ENCODE measurements at places on chromosomes 11 and 22.

DNA sequence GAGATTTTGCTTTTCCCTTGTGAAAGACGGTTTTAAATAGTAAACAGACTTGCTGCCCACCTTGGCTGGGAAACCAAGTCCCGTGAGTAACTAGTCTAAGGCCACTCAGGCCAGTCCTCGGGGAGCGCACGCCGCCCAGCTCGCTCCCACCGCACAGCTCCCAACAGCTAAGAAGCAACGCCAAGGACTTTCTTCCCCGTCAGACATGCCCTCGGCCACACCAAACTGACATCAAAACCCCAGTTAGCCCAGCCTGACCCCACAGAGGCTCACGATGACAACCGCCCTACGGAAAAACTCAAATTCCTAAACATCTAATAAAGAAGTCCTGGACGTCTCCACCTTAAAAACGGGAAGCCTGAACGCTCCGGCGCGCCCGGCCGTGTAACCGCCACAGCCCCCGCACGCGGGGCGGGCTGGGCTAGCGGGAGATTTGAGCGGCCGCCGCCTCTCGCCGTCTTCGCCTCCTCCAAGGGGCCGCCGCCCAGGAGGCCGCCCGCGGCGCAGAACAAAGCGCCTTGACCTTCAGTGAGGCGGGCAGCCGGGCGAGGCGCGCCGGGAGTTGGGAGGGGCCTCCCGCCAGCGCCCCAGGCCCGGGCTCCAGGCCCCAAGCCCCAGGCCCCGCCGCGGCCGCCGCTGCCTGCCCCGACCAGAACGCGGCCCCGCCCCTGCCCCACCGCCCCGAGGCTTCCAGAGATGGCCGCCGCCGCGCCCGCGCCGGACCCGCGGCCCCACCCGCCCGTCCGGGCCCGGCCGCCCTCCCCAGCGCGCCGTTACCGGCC is 486 bp downstream of the NAP1L4 start:
- no peak for DNase-seq

DNA sequence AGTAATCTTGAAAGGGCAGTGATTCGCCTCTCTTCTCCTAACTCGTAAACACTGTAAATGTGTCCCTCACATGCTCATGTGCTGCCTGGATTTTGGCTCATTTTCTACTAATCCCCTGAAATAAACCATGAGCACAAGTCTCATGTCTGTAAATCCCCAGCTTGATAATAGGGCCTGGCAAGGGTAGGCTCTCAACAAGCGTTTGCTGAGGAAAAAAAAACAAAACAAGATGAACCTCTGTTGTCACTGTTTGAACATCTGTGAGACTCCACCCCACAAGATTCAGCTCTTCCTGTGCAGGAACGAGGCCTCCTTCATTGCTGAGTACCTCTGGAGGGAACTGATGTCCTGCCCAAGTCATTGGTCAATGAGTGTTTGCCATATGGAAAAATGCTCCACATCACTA is 4.5 kb upstream of the CYB5R2 start:
- DNase-seq, result no peak

- no peak for DNase-seq
Observed at GRCh38 chr11:118135051-118135795, 17.4 kb downstream of the SCN4B start.

- DNase-seq, result no peak
Observed at GRCh38 chr11:72774499-72774898, 19.3 kb downstream of the STARD10 start.

- DNase-seq, result no peak
Observed at GRCh38 chr11:18611196-18611595, 11.6 kb downstream of the MISFA start.

DNA sequence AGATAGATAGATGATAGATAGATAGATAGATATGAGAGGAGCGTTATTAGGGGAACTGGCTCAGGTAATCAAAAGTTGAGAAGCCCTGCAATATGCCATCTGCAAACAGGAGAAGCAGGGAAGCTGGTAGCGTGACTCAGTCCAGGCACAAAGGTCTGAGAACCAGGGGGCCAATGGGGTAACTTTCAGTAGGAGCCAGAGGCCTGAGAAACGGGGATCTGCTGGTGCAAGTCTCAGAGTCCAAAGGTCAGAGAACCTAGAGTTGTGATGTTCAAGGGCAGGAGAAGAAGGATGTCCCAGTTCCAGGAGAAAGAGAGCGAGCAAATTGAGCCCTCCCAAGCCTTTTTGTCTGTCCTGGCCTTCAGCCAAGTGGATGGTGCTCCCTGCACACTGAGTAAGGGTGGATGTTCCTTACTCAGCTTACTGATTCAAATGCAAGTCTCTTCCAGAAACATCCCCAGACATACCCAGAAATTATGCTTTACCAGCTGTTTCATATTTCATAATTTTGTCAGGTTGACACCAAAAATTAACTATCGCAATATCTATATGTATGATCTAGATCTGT is 87.8 kb upstream of the SLC22A12 start:
- no peak for DNase-seq

DNA sequence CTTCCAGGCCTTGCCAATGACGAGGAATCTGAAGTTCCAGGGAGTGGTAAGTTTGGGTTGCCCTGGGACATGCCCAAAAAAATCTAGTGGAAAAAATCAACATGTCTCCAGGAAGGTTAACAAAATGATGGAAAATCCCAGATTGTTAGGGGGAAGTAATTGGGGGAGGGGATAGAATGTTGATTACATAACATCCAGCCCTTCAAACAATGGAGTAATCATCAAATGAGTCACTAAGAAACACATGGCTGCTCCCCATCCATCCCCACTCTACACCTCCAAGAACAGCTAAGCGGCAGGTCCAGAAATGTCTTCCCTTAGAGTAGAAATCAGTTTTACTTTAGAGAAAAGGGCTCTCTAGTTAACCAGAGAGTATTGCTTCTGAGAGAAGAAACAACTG is 94.9 kb downstream of the ETS1 start:
- DNase-seq, result no peak

DNA sequence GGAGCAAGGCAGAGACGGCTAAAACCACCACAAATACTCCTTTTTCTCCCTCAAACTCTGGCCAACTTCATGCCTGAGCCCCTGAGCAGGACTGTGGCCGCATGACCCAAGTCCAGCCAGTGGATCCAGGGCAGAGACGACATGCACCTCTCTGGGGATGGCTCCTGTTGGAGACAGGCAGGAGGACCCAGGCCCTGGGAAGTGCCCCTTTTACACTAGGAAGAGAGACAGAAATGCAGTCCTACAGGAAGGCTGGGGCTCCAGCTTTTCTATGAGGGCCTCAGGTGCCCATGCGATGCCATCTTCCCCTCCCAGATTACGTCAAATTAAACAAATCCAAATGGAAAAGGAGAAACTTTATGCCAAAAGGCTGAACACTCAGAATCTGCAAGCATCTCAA is 498.0 kb downstream of the BRD1 start:
- DNase-seq, result no peak

- DNase-seq, result no peak
Observed at GRCh38 chr11:8221917-8222495, 41.7 kb downstream of the LMO1 start.

DNA sequence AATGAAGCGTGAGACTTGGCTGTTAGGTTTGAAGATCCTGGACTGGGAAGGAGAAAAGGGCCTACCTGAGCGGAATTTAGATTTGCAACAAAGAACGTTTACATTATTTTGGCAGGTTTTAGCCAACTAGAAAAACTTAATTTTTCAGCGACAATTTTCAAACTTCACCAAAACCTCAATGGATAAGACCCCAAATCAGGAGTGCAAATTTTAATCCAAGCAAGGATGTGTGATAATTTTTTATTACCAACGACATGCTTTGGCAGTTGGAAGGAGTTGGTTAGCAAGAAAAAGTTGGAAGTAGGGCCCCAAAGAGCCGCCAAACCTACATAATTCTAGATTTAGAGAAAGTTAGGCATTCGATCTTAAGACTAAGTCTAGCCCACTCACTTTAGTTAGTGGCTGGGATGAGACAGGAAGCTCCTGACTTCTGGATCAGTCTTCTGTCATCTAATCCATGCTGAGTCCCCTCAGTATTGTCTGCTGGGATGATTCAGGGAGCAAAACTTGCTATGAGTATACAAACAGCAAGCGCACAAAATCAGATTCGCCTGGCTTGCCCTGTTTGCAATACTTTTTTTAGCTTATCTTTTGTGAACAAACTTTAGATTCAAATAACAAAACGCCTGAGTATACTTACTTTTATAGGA is 787 bp upstream of the RDX start:
- DNase-seq, result no peak

GRCh38 chr22:32342977-32343376 is 14.7 kb upstream of the RFPL3 start:
- DNase-seq, result no peak
